Fibroblast of skin of right biceps (primary cell): ENCODE measurements at places on chromosomes 2 and 18.

DNA sequence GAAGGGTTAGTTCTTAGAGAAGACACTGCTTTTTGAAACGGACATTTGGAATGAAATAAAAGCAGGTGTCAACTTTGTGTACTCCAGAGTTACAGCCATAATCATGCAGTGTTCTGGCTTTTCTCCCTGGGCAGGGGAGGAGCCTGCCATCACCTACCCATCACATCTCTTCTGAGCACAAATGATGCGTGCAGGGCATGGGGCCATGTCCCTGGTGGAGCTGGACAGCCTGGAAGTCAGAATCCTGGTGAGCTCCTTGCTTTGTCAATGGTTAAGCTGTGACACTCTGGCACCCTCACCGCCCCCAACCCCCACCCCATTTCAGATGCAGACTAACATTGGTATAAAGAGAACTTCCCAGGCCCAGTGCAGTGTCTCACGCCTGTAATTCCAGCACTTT is 53.1 kb downstream of the PDCL3 start:
- DNase-seq, result no peak

DNA sequence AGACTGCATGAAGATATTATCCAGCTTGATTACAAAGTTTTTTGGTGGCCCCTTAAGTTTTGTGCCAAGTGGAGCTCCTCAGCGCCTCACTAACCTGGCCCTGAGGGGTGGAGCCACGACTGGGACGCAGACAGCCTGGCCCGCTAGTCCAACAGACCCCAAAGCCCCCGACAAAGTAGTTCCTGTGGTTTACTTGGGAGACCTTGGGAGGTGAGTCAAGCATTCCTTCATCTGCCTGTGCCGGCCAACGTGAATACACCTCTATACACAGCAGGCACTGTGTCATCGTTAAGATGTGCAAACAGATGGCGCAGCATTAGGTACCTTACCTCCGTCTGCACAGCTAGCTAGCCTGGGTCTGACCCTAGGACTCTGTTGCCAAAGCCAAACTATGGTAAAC is 55.0 kb upstream of the LAMA1 start:
- peak; percentile 15 for DNase-seq

- no peak for DNase-seq
Observed at GRCh38 chr18:79058007-79058406, 11.2 kb upstream of the ATP9B start.

GRCh38 chr2:46268196-46268595 is 29.0 kb upstream of the EPAS1 start:
- no peak for DNase-seq

DNA sequence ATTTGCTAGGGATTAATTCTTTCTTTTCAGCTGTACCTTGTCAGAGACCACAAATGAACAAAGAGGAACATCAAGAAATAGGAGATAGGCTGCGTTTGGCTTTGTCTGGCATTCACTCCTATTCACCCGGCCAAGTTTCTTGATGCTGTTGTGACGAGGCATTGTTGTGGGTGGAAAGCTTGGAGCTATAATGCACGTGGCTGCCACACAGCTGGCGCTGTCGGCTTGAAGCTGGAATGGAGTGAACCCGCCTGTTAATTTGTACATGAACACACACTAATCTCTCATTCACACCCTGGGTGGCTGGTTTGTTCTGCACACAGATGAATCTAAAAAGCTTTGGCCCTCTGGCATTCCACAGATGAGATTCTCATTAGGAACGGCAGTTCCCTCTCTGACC is 274.9 kb upstream of the GYPC start:
- no peak for DNase-seq

- no peak for DNase-seq
Observed at GRCh38 chr18:53426666-53427184, 797.7 kb downstream of the MBD2 start.

- peak; percentile 16 for DNase-seq
Observed at GRCh38 chr2:178804791-178805190, 2.4 kb downstream of the TTN start.

DNA sequence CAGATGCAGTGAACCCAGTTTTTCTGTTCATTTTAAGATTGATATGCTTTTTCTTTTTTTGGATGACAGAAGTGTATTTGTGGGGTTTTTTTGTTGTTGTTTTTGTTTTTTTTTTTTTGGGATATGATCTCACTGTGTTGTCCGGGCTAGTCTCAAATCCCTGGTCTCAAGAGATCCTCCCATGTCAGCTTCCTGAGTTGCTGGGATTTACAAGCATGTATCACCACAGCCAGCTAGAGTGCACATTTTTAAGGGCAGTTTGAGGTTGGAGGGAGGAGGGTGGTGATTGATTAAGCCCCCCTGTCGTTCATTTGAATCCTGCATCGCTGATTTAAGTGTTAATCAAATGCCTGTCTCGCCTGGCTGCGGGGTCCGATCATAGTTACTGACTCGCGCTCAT is 189.1 kb downstream of the GBX2 start:
- no peak for DNase-seq
